ENCODE measurements at places on chromosomes 11 and 22.

DNA sequence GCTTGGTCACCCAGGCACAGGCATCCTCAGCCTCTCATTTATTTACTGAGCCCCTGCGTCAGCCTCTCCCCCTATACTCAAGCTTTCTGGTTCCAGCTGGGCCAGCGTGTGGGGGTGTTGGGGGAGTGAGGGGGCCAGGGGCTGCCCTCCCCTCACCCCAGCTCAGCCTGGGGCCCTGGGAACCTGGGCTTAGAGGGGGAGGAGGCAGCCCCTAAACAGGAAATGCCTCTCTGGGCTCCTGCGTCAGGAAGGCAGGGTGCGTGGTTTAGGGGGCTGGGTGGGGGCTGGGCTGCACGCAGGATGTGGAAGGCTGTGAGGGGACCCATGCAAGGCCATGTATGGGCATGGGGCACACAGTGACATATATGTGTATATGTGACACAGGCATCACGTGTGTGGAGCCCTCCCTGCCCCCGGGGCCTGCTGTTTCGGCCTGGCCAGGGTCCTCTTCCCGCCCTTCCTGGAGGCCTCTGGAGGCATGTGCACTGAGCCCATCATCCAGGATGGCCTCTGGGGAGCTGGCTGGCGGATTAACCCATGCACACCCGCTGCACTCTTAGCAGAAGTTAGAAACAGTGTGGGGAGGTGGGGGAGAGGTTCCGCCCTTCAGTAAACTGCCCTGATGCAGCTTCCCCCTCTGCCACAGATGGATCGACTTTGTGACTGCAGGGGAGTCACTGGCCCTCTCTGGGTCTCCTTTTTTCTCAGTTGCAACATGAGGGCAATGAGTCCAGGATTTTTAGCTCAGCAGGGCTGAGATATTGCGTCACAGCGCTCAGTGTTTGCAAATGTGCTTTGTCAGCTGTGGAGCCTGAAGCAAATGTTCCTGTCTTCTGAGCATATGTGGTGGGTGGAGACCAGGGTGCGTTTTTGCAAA is 1.1 kb upstream of the CD248 start:
- DNase-seq = no peak

DNA sequence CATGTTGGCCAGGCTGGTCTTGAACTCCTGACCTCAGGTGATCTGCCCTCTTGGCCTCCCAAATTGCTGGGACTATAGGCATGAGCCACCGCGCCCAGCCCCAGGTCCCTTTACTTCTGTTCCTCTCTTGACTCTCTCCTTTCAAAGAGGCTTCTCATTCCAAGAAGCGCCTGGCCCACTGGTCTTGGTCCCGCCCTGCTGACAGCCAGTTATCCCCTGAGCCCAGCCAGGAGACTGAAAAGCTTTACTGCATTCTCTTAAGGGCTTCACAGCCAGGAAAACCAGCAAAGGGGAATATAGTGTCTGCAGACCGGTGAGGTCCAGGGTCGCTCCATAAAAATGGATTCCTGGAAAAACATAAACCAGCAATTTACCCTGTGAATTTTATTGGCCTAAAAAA is 68.3 kb downstream of the NFAM1 start:
- no peak for DNase-seq

- DNase-seq = no peak
Measured at GRCh38 chr11:123174196-123175183, 20.6 kb downstream of the CLMP start.

- DNase-seq = no peak
Measured at GRCh38 chr11:95434489-95435057, 203.6 kb upstream of the SESN3 start.

DNA sequence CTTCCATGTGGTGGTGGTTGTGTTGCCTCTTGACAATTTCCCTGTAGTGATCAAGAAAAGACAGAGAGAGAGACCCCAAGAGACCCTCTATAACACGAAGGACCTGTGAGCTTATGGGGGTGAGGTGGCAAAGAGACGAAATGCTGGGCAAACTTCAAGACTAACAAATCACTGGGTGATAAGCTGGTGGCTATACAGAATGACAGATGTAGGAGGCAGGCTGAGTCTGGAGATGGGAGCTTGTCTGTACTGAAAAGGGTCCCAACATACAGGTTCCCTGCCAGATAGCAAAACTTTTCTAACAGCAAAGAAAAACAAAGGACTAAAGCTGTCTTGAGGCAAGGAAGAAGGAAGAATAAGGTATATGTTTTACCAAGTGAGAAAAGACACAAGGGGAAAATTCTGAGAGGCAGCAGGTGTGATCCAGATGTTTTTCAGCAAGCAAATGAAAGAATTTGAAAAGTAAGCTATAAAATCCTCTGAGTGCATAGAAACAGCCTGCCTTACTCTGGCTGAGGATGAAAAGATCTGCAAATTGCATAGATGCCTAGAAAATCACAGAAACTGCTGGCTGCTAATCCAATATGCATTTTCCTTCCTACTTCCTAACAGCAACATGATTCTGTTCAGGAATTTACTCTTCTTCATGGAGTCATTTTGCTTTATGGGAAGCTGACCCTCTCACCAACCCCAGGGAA is 21.9 kb upstream of the LYVE1 start:
- DNase-seq = no peak

GRCh38 chr11:127639916-127640315 is 639.3 kb upstream of the KIRREL3 start:
- no peak for DNase-seq

GRCh38 chr11:32311346-32312065 is 123.8 kb downstream of the WT1 start:
- no peak for DNase-seq

- DNase-seq = no peak
Measured at GRCh38 chr11:124646148-124646547, 23.5 kb downstream of the TBRG1 start.

- no peak for DNase-seq
Measured at GRCh38 chr11:7437696-7438095, 47.6 kb upstream of the OLFML1 start.

DNA sequence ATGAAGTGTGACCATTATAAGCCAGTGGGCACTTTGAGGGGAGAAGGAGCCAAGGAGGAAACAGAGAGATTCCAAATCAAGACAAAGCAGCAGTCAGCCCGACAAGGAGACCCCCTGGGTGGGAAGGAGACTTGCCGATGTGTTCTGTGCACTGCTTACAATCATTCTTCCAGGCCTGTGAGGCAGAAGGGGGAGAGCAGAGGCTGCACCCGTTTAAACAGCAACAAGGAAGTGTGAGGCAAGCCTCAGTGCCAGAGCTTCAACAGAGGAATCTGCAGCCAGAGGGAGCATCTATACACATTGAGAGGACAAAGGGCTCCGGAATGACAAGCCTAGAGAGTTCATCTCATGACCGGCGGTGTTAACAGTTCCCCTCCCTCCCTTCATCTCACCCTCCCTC is 121.1 kb downstream of the NXPE2 start:
- DNase-seq = no peak

- DNase-seq = no peak
Measured at GRCh38 chr22:27347951-27348350, 453.6 kb downstream of the MN1 start.

- no peak for DNase-seq
Measured at GRCh38 chr11:74612877-74613276, 20.5 kb downstream of the POLD3 start.

DNA sequence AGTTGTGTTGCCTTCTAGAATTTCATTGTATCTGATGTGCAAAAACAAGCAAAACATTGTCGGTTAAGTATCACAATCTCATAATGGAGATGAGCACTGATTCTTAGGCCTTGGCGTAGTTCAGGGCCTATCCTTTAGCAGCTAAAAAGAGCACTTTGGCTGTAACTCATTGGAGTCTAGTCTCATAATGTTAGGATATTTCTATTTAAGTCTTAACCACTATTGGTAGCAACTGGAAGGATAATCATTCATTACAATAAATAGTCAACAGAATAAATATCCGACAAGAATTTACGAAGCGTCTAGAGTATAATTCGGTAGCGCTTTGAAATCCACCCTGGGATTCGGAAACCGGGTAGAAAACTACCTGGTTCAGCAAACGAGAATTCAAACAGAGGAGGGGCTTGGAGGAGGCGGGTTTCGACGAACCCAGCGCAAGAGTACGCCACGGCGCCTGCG is 461 bp upstream of the EED start:
- DNase-seq = peak; percentile 95

- no peak for DNase-seq
Measured at GRCh38 chr11:20654038-20654437, 15.3 kb upstream of the NELL1 start.

DNA sequence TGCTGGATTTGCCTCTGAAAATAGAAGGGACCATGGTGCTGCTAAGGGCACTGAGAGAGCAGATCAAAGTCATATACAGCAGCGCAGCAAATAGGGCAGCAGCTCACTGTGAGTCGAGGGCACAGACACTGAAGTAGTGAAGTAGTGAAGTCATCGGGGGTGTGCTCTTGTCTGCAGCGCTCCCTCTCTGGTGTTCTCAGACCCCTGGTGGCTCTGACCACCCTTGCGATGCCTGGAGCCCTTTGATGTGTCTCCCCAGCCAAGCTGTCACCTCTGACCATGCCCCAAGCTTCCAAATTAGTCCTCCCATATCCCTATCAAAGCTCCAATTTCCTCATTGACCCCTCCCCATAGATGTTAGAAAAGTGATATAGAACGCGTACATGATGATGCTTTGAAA is 27.7 kb upstream of the EIF3M start:
- DNase-seq = no peak

DNA sequence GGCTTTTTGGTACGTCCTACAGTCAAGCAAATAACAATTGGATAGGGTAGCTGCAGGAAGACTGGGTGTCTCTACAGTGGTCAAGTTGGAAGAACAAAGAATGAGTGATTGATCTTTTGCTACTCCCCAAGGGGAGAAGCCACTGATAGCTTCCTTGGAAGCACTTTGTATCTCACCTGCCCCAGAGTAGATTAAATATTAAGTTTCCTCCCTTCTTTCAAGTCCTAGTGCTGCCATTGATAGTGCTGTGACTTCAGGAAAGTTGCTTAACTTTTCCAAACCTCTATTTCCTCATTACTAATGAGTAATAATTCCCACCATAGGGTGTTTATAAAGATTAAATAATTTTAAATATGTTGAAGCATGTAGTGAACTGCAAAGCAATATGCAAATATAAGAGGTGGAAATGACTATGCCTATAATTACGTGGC is 35.6 kb upstream of the EHF start:
- no peak for DNase-seq

- no peak for DNase-seq
Measured at GRCh38 chr11:72229925-72230763, 5.6 kb downstream of the INPPL1 start.

DNA sequence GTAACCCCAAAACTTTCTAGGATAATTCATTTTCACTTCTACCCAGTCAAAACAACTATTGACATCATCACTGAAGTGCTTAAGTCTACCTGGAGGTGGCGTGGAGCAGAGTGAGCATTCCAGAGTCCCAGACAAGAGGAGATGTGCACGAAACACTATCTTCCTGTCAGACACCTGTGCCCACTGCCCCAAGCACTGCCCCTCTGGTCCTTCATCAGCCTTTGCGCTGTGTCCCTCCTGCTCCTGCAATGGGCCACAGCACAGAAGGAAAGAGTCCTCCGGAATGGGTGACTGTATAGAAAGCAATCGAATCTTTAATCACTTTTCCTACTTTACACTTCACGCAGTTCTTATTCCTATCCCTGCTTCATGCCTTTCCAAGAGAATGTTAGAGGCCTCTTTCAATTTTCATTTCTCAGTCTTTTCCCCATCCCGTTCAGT is 512 bp upstream of the GRIA4 start:
- DNase-seq = peak; percentile 35

GRCh38 chr11:34642001-34642554 is 21.2 kb downstream of the EHF start:
- no peak for DNase-seq

DNA sequence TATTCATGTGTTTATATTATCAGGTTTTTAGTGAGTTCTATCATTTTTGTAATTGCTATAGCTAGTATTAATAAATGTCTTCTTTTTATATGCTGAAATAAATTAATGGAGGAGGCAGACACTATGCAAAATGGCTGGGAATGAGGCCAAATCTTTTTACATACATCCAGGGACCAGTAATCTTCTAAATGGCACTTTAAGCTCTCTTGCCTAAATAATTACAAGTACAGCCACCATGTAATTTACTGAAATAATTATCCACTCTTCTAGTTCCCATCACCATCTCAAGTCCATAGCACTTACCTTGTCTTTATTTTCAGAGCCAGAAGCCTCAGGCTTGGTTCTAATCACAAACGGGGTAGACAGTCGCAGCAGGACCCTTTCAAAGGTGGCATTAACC is 79.1 kb downstream of the GUCY1A2 start:
- DNase-seq = no peak

- DNase-seq = no peak
Measured at GRCh38 chr22:37223965-37224551, 11.8 kb upstream of the SSTR3 start.

DNA sequence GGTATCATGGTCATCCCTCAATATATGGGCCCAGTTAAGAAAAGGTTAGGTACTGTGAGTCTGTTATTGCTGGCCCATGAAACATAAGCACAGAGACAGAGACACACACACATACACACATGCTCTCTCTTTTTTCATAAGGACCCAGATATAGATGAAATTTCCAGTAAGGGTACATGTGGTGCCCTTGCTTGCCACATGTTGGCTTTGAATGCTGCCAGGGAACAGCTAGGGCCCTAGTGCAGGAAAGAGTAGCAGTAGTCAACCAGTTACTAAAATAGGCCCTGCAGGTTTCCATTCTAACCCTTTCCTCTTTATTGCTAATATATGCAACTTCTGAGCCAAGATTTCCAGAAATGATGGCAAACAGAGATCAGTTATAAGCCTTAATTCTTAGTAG is 9.1 kb downstream of the SNX19 start:
- no peak for DNase-seq

GRCh38 chr22:26713823-26714449 is 56.5 kb downstream of the MIAT start:
- no peak for DNase-seq

GRCh38 chr11:3165152-3165705 is at the start of gene OSBPL5:
Gene OSBPL5, minus strand, starts transcription at chr11:3165310. Its CDS starts 36,162 bp downstream, at chr11:3129148.
- DNase-seq = peak; percentile 17

GRCh38 chr11:87174870-87175269 is 137.1 kb downstream of the TMEM135 start:
- no peak for DNase-seq

- no peak for DNase-seq
Measured at GRCh38 chr22:27775087-27775698, 26.4 kb downstream of the MN1 start.

GRCh38 chr11:62540804-62541701 is 5.6 kb downstream of the AHNAK start:
- DNase-seq = peak; percentile 89

GRCh38 chr11:72217841-72218240 is 1.2 kb downstream of the FOLR2 start:
- DNase-seq = no peak

- no peak for DNase-seq
Measured at GRCh38 chr22:45426387-45426786, 12.9 kb downstream of the RIBC2 start.

GRCh38 chr11:19060629-19061028 is at the start of gene MRGPRX2:
Gene MRGPRX2, minus strand, starts transcription at chr11:19060717. Its CDS starts 4,315 bp downstream, at chr11:19056402.
- peak; percentile 53 for DNase-seq

DNA sequence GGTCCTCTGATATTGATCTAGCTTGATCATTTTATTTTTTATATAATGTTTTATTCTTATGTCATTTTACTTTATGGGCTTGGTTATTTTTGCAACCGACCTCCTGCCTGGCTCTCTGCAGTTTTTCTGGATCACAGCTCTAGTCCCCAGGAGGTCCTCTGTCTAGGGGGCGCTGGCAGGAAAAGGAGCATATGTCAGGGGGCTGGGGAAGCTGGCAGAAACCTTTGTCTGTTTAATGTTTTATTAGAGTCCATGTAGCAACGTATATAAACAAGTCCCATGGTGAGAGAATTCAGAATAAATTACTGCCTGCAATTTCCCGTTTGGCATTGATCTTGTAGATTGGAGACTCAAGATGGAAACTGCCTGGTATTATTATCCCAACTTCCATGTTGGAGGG is 133.5 kb upstream of the ZBED5 start:
- no peak for DNase-seq

All from activated CD4-positive, alpha-beta T cell treated with anti-CD3 and anti-CD28 coated beads, Interleukin-10, Interleukin-2, amounts not matched to agents 100 ng/mL and 50 ng/mL, durations not matched to agents 16 hours and 8 hours (primary cell).